ENCODE measurements at places on chromosomes 2 and 18.

GRCh38 chr2:180876506-180876905 is 103.9 kb upstream of the UBE2E3 start:
- DNase-seq: no peak

DNA sequence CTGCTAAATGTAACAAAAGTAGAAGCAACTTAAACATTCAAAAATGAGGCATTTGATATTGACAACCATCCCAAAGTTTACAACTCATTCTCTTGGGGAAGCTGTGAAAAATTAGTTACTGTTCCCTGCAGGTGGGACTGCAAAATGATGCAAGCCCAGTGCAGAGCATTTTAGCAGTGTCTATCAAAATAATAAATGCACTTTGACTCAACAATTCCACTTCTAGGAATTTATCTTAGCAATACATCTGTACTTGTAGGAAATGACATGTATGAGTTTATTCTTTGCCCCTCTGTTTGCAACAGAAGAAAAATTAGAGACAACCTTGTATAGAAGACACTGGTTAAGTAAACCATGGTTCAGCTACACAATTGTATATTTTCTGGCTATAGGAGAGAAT is 48.0 kb upstream of the TLK1 start:
- no peak for DNase-seq

GRCh38 chr2:25313711-25314513 is 27.8 kb downstream of the DNMT3A start:
- DNase-seq: no peak

DNA sequence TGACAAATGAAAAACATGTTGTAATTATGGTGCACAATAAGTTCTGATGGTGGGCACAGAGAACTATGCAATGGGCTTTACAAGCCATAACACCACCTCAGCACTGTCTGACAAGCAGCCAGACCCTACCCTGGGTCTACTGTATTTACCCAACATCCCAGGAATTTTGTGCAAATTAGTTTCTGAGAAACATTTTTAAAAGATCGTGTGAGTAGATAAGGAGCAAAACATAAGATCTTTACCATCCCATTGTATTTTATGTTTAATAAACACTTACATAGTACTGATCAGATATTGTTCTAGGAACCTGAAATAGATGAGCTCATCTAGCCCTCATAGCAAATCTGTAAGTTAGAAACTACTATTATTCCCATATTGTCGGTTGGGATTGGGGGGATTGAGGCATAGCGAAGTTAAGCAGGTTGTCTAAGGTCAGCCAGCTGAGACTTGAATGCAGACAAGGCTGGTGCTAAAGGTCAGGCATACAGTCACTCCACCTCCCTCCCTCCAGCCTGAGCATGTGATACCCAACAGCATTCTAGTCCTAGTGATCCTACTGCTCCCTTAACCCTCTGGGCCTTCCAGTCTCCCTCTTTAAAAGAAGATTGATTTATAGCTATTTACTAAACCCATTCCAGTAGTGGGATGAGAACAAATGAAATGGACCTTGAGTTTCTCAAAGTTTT is 67.4 kb upstream of the STAM2 start:
- no peak for DNase-seq

- DNase-seq: peak; percentile 12
Observed at GRCh38 chr2:144830543-144830942, 310.6 kb upstream of the ZEB2 start.

DNA sequence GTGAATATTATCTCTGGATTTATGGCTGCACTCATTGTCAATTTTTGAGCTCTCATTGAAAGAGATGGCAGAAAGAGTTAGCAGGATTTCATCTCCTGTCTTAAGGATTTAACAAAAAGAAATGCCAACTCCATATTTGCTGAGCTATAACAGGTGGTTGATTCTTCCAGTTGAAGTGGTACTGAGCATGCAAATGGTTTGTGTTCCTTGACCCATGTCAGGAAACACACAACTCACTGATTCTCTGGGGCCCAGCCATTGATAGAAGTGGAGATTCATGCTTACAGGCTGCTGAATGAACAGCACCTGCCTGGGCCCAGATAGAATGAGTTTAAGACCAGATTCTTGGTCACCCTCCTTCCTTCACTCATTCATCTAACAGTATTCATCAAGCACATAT is 128.8 kb downstream of the CERS6 start:
- no peak for DNase-seq

DNA sequence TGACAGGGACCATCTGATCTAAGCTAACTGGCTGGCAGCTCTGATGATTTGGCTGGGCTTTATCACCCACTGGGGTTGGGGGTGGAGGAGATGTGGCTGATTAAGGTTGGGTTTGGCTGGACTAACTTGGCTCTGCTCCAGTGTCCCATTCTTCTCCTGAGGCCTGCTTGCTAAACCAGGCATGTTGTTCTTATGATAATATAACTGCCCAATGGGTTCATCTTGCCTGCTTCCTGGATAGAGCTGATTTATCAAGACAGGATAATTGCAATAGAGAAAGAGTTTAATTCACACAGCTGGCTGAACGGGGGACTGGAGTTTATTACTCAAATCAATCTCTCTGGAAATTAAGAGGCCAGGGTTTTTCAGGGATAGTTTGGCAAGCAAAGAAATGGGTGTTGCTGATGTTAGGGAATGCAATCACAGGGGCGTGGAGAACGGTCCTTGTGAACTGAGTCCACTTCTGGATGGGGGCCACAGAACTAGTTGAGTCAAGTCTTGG is 150.4 kb downstream of the PTH2R start:
- DNase-seq: no peak

- DNase-seq: no peak
Observed at GRCh38 chr2:127681976-127682857, 6.9 kb upstream of the LIMS2 start.

GRCh38 chr2:30178618-30179434 is 32.0 kb downstream of the YPEL5 start:
- DNase-seq: peak; percentile 76

DNA sequence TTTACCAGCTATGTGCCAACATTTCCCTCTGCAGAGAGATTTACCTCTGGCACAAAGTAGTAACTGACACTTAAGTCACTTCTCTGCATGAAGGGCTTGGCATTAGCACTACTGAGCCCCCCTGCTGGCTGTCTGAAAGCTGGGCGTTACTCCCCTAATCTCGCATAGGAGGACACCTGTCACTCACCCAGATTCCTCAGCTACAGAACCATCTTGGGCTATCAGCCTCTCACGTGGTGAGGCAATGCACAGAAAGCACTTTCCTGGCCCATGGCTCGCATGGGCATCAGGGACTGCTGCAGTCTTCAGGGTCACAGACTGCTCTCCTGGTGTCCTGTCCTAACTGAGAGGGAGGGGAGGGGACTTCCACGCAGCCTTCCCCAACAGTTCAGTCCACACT is 12.0 kb downstream of the SERPINE2 start:
- DNase-seq: no peak

GRCh38 chr2:189287982-189288521 is 108.5 kb upstream of the COL5A2 start:
- peak; percentile 95 for DNase-seq

DNA sequence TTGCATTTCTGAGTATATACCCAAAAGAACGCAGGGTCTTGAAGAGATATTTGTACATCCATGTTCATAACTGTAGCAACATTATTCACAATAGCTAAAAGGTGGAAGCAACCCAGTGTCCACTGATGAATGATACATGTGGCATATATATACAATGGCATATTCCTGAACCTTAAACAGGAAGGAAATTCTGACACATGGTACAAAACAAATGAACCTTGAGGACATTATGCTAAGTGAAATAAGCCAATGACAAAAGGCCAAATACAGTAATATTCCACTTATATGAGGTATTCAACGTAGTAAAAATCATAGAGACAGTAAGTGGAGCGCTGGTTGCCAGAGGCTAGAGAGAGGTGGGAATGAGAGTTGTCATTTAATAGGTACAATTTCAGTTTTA is 8.1 kb downstream of the AAK1 start:
- DNase-seq: no peak

DNA sequence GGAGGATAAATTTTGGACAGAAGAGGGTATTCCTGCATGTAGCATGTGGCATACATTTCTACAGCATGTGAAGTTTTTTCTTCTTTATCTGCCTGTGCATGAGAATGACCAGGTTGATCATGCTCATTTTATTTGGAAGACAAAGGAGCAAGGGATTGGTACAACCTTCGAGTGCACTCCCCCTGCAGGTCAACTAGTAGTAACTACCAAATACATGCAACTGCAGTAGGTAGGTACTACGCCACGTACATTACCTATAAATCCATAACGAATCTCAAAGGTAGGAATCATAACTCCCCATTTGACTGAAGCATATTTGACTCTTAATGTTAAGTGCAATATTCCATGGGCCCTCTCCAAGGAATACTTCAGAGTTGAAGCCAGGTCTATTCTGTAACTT is 763.9 kb downstream of the TSN start:
- DNase-seq: no peak

DNA sequence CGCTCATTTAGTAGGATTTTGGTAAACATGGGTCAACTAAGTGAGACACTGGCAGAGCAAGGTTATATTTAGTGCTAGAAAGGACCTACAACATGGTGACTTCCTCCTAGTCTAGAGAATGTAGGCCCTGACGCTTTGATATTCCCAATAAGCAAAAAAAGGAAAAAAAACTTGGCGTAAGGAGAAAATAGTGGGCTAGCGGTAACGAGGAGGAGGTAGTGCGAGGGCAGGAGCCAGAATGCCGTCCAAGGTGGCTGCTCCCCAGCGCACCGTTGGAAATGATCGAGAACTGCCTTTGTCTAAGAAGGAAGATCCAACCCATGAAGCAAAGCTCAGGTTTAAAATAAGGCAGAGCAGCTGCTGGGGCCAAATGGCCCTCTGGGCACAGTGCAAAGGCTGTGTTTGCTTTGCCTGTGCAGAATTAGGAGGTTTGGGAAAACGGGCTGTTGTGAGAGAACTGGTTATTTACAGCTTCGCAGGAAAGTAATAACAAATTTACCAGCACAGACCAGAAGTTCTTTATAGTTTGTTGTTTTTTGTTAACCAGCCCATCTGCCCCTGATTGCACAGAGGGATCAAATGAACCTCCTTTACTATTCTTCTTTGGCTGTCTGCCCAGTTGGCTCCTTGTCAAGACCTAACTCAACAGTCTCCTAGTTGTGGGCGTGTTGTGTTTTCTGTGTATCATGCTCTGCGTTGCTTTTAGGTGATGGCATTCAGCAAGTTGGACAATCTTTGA is 86.6 kb downstream of the ITGB1BP1 start:
- DNase-seq: peak; percentile 98

DNA sequence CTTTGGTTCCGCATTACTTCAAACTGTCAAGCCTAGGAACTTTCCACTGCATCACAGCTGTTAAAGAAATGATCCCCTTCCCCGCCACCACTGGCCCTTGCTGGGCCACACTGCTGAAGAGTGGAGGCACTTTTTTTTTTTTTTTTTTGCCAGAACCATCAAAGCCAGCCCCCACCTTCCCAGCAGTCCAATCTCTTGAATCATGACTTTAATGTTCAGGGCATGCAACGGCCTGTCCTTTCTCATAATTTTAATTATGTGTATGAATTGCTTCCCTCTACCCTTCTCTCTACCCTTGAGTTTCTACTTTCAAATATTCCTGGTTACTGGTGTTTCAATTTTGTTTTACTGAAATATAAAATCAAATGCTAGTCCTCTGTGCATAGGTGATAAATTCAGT is 102.1 kb upstream of the LMAN1 start:
- no peak for DNase-seq

- peak; percentile 71 for DNase-seq
Observed at GRCh38 chr2:41910126-41910525, 137.7 kb upstream of the PKDCC start.

GRCh38 chr2:207481924-207482323 is 47.8 kb upstream of the CREB1 start:
- DNase-seq: no peak

GRCh38 chr2:201126308-201127151 is 10.6 kb downstream of the CFLAR start:
- DNase-seq: peak; percentile 86

DNA sequence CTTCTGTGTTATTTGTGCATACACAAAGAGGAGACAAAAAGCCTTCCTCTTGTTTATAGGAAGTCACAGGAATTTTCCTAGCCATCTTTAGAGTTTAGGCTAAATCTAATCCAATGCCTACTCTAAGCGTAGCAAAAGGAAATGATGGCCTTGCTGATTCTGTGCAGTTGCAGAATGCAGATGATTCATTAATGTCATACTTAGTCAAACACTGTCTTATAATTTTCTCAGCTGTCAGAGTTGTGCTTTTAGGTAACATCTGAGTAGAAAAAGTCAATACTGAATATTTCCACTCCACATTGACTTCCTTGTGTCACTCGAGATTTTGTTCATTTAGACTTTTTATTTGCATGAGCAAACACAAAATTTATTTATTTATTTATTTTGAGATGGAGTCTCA is 157.9 kb upstream of the FOSL2 start:
- no peak for DNase-seq

- peak; percentile 53 for DNase-seq
Observed at GRCh38 chr18:9823805-9824473, 61.8 kb upstream of the TXNDC2 start.

DNA sequence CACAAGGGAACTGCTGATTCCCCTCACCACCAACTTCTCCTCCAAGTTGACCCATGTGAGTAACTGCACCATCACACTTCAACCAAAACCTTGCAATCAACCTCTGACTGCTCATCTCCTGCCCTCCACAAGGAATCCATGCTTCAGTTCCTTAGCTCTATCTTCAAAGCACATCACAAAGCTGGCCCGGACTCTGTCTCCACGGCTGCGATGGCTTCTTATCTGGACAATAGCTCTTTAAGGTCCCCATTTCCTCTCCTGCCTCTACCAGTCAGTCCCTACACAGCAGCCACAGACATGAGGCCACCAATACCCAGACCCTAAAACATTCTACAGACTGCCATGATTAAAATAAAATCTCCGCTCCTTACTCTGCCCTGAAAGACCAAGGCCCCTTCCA is 25.7 kb downstream of the MBOAT2 start:
- DNase-seq: no peak

- no peak for DNase-seq
Observed at GRCh38 chr18:23012249-23012648, 79.1 kb downstream of the RBBP8 start.

GRCh38 chr2:232369126-232369951 is 9.2 kb upstream of the ALPP start:
- no peak for DNase-seq

DNA sequence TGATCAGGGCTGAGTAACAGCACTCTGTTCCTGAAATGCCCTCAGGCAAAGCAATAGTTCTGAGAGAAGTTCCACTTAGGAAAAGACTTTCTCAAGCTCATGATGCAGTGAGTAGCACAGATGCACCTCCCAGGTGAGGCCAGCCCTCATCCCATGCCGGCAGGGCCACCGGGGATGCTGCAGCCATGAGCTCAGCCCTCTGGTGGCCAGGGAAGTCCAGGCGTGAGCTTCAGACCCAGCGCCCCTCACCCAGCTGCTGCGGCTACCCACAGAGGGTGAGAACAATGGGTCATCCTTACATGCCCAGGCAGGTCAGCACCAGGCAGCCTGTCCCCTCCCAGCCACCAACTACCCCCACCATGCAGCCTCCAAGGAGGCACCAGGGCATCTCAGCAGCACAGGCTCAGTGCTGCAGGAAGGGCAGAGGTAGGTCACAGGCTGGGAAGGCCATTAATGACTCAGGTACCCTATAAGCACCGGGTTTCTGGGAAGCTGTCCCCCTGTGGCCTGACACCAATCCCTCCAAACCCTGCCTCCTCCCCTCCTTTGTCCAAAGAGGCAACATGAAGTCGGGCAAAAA is 50.6 kb downstream of the TTC32 start:
- DNase-seq: no peak

- DNase-seq: no peak
Observed at GRCh38 chr2:39326644-39327043, 82.9 kb upstream of the CDKL4 start.

Measured in choroid plexus epithelial cell (primary cell).